NCI-H1694 (cell line): ENCODE measurements at places on chromosomes 16 and 17.

DNA sequence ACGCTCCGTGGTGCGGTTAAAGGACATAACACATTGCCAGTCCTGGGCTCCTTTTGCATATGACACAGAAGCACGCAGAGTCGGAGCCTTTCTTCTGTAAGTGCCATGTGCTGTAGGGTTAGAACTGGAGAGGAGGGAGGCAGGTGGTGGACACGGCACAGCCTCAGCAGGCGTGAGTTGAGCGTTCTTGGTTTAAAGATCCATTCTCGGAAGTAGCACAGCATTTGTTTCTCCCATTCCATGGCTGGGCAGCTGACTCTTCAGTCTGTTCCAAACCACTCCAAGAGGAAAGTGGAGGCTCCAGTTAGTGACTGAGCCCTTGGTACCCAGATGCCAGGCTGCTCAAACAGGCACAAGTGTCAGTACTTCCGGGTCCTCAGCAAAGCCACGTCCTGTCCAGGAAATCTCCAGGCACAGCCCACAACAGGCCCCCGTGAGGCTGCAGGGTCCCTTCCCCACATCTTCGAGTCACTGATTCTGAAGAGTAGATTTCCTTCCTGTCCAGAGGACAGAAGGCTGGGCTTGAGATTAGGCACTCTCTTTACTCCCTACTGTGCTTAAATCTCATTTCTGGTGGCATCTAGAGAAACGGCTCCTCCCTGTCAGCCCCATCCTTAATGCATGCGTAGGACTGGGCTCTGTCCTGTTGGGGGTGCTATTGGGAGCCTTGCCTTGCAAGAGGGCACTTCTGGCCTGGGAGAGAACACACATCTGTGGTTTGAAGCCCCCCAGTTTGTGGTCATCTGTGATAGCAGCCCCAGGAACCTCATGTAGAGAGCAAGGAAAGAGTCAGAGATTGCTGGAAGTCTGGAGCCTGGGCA, 39.6 kb upstream of the NAT9 start:
- no peak for DNase-seq

DNA sequence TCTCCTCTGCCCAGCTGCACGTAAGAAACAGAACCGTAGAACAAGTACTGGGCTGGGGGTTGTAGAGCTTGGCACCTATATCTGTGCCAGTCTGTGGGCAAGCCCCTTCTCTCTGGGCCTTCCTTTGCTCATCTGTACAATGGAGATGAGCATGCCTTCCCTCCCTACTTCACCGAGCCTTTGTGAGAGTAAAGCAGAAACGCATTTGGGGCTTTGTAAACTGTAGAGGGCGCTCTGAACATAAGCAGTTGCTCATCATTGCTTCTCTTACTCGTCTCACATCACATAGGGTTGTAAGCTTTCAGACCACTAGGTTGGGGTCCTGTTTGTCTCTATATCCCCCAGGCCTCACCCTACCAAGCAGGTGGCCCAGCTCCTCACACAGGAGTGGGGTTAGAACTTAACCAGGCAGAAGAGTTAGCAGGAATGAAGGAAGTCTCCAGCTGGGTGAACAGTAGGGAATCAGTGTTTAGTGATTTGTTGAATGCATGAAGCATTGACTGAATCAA, 15.1 kb downstream of the SAMD14 start:
- DNase-seq = peak; percentile 91

DNA sequence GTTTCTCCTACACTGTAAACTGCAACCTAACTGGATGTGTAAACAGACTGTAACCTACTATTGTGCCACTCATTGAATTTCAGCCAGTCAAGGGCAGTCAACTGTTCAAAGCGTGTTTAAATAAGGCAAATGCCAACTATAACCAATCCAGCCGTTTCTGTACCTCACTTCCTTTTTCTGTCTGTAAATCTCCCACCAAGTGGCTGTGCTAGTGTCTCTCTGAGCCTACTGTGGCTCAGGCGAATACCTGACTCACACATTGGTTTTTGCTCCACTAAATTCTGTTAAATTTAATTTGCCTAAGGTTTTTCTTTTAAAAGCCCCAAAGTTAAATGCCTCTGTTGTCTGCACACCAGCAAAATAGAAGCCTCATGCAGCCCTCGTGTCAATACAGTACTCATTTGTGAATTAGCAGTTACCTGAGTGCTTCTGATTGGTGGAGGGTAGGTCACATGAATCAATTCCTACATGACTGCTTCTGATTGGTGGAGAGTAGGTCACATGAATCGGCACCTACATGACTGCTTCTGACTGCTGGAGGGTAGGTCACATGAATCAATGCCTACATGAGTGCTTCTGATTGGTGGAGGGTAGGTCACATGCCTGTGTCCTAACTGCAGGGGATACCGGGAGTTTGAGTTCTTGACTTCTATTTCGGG, 31.1 kb upstream of the CCR7 start:
- DNase-seq = no peak

DNA sequence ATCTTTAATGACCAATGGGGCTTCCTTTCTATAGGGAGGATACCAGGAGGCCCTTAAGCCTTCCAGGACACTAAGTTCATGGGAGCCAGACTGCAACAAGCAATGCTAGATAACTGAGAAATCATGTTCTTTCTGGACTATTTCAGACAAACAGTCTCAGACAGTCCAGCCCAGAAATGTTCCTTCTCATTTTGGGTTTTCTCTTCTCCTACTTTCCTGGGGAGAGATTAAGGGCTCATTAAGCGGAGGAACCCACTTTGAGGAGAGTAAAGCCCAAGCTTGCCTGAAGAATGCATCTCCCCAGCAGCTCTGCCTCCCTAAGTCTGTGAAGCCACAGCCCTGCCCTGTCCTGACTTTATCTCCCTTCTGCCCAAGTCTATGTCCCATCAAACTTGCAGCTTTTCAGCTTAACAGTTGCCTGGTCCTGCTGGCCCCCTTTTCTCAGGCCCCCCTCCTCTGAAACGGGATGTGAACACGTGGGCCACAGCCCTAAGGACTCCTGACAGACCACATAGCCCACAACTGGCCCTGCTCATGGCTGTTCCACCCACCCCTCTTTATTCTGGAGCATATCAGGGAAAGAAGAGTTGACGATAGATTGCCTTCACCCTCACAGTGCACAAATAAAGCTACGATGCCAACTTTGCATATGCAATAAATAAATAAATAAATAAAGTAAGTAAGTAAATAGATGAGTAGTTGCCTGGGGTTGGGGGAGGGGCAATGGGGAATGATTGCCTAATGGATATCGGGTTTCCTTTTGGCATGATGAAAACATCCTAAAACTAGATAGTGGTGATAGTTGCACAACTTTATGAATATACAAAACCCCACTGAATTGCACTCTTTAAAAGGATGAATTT, 111.0 kb downstream of the N4BP1 start:
- no peak for DNase-seq

- no peak for DNase-seq
Measured at GRCh38 chr16:75529056-75529905, 6.6 kb downstream of the CHST5 start.

GRCh38 chr17:18975597-18975996, 23.6 kb downstream of the SLC5A10 start:
- DNase-seq = no peak

GRCh38 chr16:58338205-58338604, 43.4 kb upstream of the PRSS54 start:
- DNase-seq = no peak
